ENCODE measurements at places on chromosomes 5 and 9.
A peak's percentile ranks its signal among the peaks of the same experiment; 100 is the strongest.

DNA sequence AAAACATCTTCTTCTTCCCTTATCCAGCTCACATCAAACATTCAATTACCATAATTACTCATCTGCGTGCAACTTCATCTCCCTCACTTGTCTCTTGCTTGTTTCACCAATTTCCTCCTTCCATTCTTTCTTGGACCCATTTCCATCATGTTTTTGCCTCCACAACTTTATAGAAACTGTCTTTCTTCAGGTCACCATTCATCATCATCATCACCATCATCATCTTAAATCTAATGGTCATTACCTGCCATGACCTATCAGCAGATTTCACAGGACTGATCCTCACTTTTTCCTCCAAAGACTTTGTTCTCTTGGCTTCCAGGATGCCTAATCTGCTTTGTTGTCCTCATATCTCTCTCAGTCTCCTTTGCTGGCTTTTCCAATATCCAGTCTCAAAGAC lies 495.6 kb downstream of the DNAH5 start:
- DNase-seq, result no peak

- no peak for DNase-seq
Observed at GRCh38 chr9:77832639-77833038, 184.5 kb upstream of the GNA14 start.

DNA sequence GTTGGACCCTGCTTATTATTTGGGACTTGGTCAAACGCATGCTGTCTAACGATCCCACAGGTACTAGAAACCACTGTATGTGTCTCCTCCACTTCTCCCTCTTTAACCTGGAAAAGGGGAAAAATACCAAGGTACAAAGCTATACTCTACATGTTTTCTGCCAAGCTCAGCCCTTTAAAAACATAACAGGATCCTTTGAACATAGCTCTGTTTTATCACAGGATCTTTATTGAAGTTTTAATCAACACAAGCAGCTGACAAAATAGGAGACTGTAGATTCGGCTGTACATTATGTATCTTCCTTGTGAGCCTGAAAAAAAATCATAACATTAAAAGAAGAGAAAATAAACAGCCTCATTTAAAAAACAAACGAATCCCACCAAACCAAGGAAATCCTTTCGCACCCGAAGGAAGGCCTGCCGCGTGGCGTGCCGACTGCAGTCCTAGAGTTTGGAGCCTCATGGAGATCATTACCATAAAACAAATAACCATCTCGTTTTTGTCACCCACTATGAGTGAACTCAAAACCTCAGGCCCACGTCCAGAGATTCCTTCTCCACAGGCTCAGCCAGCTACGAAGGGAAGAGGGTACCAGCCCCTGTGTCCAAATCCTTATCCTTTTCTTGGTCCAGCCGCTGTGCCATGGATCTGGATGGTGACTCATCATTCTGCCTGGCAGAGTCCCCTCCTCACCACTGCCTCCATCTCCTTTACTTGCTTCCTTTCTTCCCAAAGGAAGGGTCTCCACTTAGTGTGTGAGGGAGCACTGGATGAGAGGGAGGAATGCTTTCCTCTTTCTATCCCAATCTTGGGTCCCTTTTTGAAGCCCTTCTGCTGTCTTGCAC lies 651.1 kb downstream of the CCDC171 start:
- DNase-seq, result no peak

DNA sequence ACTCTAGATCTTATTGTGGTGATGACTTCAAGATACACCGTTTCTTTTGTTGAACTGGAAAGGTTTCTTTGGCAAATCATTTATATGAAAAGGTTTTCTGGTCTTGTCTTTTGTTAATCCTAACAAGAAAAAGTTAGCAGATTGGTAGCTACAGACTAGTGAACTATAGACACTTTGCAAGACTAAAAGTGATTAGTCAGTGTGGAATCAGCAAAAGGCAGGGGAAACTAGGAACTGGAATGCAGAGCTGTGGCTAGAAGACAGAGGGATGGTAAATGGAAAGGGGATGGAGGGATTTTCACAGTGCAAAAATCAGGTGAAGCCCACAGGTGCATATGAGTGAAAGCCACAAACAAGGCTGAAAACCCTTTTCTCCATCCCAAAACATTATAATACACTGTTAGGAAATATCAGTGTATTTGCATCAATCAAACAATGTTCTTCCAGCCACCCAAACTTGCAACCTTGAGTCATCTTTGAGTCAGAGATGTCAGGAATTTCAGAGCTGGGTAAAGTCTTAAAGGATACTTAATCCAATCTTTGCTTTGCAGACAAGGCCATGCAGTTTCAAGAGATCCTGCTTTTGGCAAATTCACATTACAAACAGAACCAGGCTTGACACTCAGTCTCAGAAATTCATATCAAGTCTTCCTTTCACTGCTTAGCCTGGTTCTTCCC lies 52.7 kb downstream of the PLK2 start:
- DNase-seq, result no peak

DNA sequence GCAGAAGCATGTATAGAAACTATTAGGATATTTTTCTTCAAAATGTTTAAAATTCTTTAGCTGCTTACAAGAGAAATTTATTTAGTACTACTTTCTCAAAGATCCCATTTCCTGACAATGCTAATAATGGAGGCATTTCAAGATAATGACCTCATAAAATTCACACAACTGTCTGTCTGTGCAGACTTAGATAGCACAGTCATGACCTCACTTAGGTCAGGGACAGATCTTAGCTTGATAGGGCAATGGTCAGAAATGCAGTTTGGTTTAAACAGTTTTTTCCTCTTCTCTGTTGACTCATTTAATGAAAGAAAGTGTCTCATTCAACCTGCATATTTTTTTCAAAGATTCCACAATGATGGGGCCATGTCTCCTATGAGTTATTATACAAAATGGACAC lies 128.4 kb downstream of the GRIA1 start:
- no peak for DNase-seq

DNA sequence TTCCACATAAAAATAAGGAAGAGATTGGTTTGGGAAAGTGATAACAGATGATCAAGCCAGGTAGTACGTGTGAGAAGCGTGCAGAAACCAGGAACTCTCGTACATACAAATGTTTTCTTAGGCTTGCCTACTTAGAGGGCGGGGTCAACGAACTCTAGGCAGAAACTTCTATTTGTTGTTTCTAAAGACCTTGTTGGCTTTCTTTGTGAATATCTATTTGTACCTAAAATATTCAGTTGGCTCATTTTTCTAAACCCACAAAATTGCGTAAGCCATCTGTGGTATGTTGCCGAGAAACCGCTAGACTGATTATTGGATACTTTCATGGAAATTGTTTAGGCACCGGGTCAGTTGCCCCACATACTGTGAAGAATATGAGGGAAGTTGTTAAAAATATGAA lies 458.5 kb downstream of the MAT2B start:
- no peak for DNase-seq

GRCh38 chr9:131487621-131488031 lies 15.1 kb upstream of the POMT1 start:
- no peak for DNase-seq

- no peak for DNase-seq
Observed at GRCh38 chr9:136666372-136667213, 3.9 kb downstream of the EGFL7 start.

DNA sequence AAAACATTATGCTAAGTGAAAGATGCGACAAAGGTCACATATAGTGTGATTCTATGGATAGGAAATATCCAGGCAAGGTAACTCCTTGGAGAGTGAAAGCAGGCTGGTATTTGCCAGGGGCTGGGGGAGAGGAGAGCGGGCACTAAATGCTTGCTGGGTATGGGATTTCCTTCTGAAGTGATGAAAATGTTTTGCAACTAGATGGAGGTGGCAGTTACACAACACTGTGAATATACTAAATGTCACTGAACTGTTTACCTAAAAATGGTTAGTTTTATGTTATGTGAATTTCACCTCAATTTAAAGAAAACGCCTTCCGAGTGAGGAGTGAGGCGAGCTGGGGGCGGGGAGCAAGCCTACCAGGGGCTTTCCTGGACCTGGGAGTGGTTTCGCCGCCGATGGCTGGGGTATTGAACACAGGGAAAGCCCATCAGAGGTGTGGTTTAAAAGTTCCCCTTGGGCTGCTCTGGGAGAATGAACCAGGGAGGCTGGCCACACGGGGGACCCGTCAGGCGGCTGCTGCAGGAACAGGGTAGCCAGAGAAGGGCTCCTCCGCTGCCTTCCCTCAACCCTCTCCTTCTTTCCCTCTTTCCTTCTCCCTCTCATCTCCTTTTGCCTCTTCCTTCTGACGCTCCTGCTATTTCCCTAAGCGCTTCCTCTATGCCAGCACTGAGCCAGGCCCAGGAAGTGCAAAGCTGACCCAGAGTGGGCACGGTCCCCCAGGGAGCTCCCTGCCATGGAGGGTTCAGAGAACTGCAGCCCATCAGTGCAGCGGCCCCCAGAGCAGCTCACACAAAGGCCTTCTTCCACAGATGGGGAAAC lies 4.9 kb downstream of the AKNA start:
- DNase-seq, result peak; percentile 48

- DNase-seq, result no peak
Observed at GRCh38 chr9:130634191-130634768, 30.1 kb upstream of the PRDM12 start.

DNA sequence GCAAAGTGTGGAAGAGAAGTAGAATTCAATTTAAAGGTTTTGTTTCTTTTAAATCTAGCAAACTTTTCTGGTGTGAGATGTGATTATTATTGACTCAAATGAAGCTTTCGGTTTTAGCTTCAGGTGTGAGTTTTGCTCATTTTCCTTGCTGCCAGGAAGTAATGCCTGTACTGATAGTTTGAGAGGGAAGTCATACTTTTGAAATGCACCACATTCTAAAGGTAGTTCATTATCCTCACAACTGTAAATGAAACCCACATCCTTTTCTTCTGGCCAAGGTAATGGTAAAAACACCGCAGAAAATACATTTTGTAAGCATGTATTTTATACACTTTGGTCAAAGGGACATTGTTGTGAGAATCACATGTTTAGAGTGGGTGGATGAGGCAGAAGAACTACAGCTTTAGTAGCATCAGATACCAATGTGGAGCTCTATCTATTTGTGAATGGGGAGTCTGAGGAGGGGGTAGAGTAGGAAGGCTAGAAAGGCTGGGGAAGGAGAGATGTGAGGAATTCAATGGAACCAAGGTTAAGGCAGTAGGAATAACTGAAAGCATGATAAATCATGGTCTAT lies 167.0 kb upstream of the CDKN2B start:
- DNase-seq, result no peak

- DNase-seq, result no peak
Observed at GRCh38 chr5:57492632-57493031, 10.0 kb upstream of the ACTBL2 start.

DNA sequence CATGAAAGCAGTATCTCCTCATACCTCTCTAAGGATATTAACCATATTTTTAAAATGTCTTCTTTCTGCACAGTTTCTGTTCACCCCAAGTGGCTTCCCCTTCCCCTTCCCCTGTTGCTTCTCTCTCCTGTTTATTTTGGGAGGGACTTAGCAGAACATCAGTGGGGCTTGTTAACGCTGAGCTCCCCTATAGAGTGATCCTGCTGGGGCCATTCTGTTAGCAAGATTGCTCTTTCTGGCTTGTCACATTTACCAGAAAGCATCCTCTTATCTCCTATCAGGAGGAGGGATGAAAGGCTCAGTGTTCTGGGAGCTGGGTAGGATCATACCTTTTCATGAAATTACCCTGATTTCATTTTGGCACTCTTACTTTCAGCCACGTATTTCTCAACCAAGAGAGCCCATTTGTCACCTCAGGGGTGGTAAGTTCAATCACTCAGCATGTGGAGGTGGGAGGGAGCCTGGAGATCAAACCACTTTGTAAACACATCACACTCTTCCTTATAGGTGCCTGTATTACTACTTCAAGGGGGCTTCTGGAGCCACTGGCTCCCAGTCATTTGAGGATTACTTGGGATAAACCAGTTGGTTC lies 16.7 kb downstream of the NXNL2 start:
- DNase-seq, result no peak

DNA sequence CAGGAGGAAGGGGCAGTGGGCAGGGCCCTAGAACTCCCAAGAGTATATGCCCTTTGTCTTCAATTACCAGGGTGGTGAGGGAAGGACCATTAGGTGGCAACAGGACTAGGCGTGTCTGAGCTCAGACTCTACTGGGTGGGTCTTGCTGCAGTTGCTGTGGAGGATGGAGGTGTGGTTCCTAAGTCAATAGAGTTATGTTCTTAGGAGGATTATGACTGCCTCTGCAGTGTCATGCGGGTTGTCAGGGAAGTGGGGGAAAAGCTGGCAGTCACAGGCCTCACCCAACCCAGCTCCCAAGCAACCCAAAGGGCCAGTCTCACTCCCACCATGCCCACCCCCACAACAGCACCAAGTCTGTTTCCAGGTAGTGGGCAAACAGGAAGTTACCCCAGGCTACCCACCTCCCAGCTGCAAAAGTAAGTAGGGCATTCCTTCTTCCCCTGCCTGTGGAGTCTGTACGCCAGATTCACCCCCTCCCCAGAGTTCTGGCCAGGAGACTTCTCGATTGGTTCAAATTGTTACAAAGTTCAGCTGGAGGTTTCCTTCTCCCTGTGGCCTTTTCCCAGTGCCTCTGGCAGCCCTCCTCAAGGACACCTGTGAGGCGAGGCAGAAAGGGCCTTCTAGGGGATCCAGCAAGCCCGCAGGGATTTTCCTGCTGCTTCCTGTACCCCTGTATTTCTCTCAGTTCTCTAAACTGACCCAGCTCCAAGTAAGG lies 145.3 kb downstream of the HINT1 start:
- no peak for DNase-seq

- DNase-seq, result no peak
Observed at GRCh38 chr5:88683506-88684135, 199.4 kb downstream of the MEF2C start.

- no peak for DNase-seq
Observed at GRCh38 chr5:34915856-34916192, 313 bp downstream of the BRIX1 start.

- no peak for DNase-seq
Observed at GRCh38 chr5:37842048-37842447, 2.2 kb upstream of the GDNF start.

GRCh38 chr5:110852053-110852452 lies 113.2 kb downstream of the SLC25A46 start:
- no peak for DNase-seq

DNA sequence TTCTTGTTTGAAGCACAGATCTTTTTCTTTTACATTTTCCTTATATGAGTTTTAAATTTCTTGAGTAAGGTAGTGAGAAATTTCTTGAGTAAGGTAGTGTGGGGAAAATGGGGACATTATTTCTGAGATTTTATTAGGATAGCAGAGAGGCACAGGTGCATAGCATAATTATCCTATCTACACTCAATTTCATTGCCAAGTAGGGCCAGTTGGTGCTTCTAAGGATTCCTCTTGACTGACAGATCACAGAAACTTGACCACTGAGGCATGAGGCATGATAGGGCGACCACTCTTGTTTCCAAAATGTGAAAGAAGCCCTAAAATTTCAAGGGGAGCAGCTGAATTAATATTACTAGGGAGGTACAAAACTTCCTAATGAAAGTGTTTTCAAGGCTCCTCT lies 31.4 kb upstream of the TMC1 start:
- DNase-seq, result no peak

DNA sequence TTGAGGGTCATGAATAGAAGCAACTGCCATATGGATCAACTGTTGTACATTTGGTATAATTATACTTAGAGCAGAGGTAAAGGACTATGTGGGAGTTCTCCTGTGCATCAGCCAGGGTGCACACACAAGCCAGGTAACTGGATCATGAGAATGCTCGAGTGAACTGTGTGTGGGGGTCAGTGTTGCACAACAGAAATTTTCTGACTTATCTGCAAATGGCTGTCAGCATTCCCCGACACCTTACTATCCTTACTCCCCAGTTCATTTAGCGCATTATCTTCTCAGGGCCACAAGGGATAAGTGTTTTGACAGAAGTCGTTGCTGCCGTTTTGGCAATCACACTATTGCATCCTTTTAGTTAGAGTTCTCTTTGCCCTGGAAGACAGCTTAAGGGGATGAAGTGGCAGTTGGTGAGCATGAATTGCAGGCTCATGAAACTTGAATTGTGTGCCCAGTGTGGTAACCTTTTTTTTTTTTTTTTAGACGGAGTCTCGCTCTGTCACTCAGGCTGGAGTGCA lies 1.7 kb downstream of the CANX start:
- DNase-seq, result no peak
